DMS 273 treated with DMSO at 0.1 percent for 48 hours (cell line): ENCODE measurements at places on chromosomes 1 and 21.

DNA sequence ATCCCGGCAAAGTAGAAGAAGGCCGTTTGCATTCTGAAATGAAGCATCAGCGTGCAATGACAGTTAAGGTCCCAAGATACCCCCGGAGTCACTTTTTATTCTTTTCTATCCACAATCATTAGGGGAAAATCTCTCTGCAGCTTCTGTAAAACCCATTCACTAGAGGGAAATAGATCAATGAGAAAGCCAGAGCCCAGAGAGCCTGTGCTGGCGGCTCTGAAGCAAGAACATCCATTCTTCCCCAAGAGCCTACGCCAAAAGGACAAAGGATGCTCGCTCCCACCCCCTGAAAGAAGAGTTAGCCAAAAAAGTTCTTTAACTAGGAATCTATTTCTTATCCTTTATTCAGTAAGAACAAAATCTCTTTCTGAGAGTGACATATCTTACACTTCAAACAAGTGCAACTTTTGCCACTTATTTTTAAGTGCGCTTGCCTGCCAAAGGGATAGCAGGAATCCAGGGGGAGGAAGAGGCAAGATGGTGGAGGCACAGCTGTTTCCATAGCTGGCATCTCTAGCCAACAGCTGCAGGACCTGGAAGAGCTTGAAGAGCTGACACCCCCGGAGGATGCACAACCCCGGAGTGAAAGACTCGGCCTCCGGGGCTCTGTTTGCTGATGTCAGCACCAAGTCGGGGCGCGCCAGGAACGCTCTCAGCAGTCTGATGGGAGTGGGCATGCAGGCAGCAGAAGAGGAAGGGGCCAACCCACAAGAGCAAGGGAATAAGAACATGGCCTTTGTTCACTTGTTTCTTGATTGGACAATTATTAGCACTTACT is 68.7 kb downstream of the KCNN3 start:
- no peak for DNase-seq

DNA sequence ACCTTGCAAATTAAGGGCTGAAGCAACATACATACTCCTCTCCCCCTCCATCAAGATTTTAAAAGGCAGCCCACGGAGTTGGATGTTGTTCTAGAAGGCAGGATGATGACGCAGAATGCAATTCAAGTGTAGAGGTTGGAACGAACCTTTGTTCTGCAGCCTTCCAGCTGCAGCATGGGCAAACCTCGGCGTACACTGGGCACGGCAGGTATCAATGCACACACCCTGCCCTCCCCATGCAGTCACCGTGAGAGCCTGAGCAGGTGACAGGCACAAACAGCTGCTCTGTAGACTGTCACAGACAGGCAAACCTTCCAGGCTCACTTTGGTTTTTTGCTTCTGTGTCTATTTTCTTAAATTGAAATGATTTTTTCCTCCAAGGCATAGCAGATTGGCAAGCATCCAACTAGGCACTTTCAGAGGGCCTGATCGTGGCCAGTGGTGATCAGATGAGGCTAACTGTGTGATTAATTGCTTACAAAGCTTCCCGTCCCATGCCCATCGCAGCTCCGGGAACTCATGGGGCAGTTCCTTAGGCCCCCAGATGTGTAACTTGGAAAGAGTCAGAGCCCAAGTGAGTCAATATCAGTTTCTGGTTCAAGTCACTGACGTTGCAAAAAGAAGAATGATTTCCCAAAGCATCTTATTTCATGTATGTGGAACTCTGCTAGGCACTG is 82.3 kb downstream of the ITPKB start:
- no peak for DNase-seq

DNA sequence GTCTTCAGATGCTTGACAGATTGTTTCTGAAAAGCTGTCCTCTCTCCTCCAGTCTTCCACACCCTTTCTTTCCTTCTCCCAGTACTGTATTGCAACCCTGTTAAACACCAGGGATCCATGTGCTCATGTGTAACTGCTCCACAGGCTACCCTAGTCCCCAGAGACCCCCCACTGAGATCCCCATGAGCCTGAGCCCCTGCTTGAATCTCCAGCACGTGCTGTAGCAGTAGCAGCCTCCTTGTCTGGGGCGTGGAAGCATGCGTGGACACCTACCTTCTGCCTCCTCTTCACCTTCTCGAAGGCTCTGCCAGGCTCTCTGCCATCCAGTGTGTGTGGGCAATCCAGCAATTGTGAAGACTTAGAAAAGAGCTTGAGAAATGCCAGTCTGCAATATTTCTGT is 25.2 kb downstream of the GPR137B start:
- no peak for DNase-seq

DNA sequence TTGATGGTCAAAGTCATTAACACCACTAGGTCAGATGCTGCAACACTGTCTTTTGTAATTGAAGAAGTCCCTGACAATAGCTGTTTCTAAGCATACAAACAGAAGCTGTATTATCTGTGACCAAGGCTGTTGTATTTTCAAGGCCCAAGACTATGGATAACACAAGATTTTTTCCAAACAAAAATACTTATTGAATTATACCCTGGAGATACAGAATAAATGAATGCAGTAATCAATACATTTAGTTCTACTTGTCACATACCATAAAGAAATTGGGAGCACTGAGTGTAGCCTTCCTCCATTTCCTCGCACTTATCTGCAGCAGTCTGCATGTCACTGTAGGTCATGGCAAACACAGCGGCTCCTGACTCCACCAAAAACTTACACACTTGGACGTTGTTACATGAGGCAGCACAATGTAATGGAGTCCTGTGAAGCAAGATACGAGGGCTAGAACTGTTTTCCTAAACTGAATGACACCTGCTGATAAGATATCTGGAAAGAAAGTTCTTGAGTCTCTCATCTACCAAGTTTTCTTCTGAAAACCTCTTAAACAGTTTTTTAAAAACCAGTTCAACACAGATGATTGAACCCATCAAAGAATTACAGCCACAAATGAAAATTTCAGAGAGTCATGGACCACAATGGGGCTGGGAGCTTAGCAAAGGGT is 56.9 kb downstream of the TP53BP2 start:
- DNase-seq: no peak

- no peak for DNase-seq
Observed at GRCh38 chr1:918843-919242, 4.9 kb upstream of the SAMD11 start.

- DNase-seq: no peak
Observed at GRCh38 chr1:5764959-5765358, 227.3 kb downstream of the NPHP4 start.

GRCh38 chr1:228241259-228241658 is 33.4 kb downstream of the OBSCN start:
- DNase-seq: no peak

DNA sequence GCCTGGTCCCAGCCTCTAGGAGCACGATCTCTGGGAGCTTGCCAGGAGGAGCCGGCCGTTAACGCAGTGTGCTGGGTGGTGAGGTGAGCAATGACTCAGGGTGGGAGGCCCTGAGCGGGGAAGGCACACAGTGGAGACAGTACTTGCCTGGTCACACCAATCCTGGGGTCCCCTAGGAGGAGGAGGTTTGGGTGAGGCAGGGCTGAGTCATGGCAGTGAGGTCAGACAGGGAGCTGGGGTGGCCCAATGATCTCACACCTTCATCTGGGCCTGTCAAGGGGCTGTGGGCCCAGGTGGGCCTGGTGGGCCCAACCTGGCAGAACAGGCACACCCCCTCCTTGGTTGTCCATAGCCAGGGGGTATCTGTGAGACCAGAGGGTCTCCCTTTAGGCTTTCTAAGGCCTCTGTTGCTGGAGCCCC is 8.6 kb upstream of the EDN2 start:
- no peak for DNase-seq

GRCh38 chr1:238660849-238661248 is 725.5 kb upstream of the CHRM3 start:
- no peak for DNase-seq

- DNase-seq: no peak
Observed at GRCh38 chr1:112461200-112461871, 47.4 kb upstream of the WNT2B start.

GRCh38 chr1:209895709-209896108 is 42.3 kb upstream of the SYT14 start:
- DNase-seq: no peak

DNA sequence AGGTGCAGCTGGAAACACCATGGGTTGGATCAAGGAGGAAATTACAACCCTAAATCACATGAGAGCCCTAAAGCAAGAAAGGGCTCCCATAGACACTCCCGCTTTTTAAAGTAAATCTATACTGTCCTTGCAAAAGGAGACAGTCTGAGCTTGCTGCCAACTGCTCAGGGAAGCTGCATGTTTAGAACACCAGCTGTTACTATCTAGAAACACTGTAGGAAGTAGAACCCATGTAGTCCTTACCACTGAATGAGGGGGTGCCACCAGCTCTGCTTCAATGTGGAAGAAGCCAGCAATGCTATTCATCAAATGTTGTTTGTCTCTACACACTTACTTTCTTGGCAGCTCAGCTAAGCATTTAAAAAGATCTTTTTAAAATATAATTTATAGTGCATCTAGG is 79.8 kb downstream of the PIGK start:
- peak; percentile 12 for DNase-seq

GRCh38 chr1:234531151-234531635 is 52.2 kb upstream of the TARBP1 start:
- DNase-seq: no peak

DNA sequence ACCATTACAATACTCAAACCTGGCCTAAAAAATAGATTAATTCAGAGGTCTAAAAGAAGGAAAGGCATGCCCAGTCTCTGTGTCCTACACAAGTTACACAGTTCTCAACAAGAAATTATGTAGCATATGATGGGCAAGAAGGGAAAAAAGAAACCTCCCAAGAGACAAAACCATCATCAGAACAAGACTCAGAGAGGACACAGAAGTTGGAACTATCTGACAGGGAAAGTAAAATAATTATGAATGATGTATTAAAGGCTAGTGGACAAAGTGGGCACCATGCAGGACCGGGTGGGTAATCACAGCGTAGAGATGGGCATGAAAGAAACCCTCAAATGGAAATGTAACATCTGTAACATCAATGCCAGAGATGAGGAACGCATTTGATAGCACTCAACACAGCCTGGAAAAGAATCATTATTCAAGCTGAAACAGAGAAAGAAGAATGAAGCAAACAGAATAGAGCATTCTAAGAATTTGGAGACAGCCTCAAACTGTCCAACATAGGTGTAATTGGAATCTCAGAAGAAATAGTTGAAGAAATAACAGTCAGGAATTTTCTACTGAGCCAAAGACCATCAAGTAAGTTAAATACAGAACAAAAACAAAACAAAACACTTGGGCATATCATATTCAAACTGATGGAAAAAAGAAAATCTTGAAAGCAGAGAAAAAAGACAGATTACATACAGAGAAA is 29.7 kb downstream of the PER3 start:
- no peak for DNase-seq

- no peak for DNase-seq
Observed at GRCh38 chr1:101410048-101410878, 173.4 kb downstream of the S1PR1 start.

GRCh38 chr1:56774067-56774609 is 45.1 kb downstream of the FYB2 start:
- DNase-seq: no peak

DNA sequence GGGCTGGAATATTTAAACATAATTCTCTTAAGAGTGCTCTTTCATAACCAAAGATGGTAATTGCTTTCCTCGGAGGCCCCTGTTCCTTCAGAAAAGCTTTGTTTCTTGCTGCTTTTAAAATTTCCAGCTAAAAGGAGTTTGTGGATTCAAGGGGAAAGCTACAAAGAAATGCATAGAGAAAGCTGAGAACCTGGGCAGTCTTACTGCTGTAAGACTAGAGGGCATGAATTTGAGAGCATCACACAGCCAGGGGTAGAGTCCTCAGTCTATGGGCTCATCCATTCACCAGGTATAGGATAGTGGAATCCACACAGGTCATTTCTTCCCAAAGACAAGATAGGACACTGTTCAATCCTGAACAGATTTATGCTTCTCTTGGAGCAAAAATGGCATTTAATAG is 186.3 kb upstream of the PLD5 start:
- DNase-seq: no peak

- no peak for DNase-seq
Observed at GRCh38 chr1:219188331-219188803, 14.7 kb downstream of the LYPLAL1 start.

DNA sequence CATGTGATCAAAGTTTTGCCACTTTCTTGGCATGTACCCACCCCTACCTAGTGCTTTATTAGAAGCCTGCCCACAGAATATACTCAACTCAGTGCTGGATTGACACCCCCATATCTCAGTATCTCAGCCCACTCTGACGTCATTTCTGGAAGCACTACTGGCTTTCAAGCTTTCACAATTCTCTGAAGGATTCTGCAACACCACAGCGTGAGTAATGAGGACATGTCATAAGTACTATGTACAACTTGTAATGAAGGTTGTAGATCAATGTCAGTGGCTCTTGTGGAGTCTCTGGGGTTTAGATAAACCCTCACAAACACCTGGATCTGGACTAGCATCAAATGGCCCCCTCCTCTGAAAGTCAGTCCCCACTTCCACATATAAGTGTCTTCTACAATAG is 57.2 kb downstream of the TNFSF4 start:
- no peak for DNase-seq

- DNase-seq: no peak
Observed at GRCh38 chr1:46489169-46489637, 433 bp upstream of the DMBX1 start.

DNA sequence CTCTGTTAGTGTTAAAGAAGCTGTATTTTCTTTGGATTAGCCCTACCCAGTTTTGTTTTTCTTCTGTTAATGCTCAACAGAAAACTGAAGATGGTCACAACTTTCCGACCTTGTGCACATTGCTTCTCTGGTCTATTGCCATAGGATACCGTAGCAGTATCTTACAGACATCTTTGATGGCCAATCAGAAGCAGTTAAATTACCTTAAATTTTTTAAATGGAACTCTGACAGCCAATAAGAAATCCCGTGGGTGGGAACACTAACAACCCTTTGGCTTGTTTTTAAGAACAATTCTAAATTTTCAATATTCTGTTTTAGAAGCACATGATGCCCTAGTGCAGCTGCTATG is 17.2 kb downstream of the NFYC start:
- peak; percentile 100 for DNase-seq

GRCh38 chr1:77509051-77509492 is 173.4 kb downstream of the ZZZ3 start:
- DNase-seq: no peak

DNA sequence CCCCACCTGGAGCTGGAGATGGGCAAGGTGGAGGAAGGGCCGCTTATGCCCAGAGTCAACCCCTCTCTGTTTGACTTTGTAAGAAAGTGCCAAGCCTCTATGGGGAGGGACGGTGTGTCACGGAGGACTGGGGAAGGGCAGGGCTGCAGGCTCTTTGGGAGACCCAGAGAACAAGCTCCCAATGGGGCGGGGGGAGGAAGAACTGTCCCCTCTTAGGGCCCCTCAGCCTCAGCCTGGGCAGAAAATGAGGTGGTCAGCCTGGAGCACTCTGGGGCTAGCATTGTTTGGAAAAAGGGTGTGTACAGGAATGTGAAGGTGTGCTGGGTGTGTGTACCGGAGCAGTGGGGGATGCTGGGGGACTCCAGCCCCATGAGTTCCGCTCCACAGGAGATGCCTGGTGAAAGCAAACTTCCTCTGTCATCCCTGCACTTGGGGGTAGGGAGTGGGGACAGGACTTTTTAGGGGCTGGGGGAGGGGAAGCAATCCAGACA is 1.2 kb upstream of the INAVA start:
- DNase-seq: no peak
